ENCODE measurements at places on chromosomes 16 and 17.

DNA sequence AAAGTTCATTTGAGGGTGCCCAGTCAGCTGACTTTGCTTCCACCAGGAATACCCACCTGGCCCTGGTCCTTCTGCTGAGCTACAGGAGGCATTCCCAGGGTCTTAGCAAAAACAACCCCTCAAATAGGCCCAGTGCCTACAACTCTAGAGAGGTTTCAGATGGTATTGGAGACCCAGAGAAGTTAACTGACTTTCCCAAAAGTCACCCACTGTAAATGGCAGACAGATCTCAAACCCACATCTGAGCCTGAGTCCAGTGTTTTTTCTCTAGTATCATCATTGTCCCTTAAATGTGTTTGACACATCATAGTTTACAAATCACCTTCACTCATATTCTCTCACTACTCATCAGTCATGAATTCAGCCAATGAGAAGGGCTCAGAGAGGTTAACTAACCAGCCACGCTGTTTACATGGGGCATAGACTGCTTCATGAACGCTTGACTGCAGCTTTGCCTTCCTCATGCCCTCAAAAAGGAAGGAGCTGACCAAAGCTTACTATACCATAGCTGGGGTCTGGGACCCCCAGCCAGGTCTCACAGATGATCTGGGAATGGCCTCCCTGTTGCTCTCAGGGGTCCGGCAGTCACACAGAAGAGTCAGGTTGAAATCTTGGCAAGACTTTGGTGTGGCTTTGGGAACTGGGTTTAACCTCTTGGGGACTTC, 3.7 kb downstream of the PHOSPHO1 start:
- no peak for DNase-seq

- no peak for DNase-seq
Observed at GRCh38 chr17:62891659-62892058, 74.4 kb upstream of the TANC2 start.

GRCh38 chr16:72084445-72084844, 9.0 kb downstream of the TXNL4B start:
- DNase-seq = no peak

GRCh38 chr17:52024300-52024870, 134.1 kb downstream of the CA10 start:
- no peak for DNase-seq

- no peak for DNase-seq
Observed at GRCh38 chr16:88282564-88283395, 100.0 kb upstream of the ZNF469 start.

- DNase-seq = no peak
Observed at GRCh38 chr16:54526916-54527315, 240.3 kb upstream of the IRX3 start.

- DNase-seq = no peak
Observed at GRCh38 chr16:66250686-66251431, 115.6 kb upstream of the CDH5 start.

- DNase-seq = no peak
Observed at GRCh38 chr17:42436391-42436790, 13.3 kb upstream of the CAVIN1 start.

DNA sequence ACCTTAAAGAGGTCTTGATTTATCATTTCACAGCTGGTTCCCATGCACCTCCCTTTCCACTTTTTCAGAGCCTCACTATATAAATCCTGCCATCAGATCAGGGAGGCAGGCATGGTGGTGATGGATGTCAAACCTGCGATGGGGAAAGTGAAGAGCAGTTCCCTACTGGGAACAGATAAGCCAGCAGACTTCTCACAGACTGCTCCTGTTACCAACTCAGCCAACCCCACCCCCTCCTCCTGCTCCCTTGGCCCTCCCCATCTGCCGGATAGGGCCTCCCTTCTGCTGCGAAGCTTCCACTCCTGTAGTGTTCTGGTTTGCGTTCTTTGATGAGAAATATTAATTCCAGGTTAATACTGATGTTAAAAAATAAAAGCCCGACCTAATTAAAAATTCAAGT, 232.1 kb downstream of the STX8 start:
- no peak for DNase-seq

DNA sequence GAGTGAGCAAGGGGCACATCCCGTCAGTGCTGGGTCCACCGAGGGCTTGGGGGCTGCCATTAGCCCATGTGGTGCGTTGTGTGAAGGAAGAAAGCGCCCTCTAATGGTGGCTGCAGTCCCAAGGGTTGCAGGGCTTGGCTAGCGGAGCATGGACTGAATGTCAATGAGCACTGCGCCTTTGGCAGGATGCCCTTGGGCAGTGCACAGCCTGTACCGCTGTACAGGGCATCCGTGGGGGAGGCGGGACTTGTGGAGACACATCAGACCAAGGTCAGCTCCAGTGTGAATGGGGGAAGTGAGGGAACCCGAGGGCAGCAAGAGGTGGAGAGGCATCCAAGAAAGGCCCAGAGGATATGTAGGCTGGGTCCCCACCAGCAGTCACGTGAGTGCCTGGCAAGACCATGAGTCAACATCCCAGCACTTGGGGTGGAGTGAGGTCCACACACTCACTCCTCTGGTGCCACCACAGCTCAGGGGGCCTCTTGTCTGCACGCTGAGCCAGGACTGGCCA, 75.5 kb upstream of the MED9 start:
- no peak for DNase-seq

DNA sequence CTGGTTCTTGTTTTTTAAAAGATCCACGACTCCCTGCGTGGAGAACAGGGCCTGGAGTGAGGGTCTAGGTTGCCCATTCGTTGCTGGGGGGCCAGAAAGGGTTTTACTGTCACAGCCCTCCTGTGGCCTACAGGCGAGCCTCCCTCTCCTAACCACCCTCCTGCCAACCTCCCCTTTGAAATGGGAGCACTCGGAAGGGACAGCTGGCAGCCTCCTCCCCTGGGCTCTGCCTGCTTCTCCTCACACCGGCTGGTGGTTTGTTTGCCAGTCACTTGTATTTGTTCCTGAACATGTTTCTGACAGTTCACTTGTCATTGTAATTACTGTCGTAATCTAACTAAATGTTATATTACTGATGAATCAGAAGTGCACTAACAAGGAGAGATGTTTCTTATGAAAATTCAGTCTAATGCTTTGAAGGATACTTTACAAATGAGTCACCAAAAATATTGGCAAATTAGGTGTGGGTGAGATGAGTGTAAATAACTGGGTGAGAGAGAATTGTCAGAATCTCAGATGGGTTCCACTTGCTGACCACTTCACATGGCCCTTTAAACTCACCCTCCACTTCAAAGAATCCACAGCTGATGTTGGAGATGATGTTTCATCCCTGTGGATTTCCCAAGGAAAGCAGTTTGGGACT, 2.7 kb upstream of the SPPL2C start:
- no peak for DNase-seq

- peak; percentile 47 for DNase-seq
Observed at GRCh38 chr17:17681744-17682292, 560 bp downstream of the RAI1 start.

GRCh38 chr16:11349599-11350276, 4.5 kb downstream of the RMI2 start:
- no peak for DNase-seq

GRCh38 chr17:20920815-20921199, 122.0 kb downstream of the USP22 start:
- no peak for DNase-seq

DNA sequence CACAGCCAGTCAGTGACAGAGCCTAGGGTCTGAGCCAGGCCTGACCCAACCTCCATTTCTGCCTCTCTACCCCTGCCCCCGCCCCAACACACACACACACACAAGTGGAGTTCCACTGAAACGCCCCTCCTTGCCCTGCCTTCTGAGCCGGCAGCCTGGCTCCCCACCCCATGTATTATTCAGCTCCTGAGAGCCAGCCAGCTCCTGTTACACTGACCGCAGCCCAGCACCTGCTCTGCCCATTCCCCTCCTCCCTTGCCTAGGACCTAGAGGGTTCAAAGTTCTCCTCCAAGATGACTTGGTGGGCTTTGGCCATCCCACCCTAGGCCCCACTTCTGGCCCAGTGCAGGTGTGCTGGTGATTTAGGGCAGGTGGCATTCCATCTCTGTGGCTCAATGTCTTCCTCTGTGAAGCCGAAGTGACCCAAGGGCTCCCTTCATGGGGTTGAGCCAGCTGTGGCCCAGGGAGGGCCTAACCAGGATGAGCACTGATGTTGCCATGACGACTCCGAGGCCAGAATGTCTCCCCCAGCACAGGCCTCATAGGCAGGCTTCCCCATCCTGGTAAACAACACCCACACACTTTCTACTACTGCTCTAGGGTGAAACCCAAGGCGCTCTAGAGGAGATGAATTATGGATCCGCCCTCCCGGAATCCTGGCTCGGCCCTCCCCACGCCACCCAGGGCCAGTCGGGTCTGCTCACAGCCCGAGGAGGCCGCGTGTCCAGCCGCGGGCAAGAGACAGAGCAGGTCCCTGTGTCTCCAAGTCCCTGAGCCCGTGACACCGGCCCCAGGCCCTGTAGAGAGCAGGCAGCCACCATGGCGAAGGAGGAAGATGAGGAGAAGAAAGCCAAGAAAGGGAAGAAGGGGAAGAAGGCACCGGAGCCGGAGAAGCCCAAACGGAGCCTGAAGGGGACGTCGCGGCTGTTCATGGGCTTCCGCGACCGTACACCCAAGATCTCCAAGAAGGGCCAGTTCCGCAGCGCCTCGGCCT, 9.7 kb downstream of the MYO15A start:
- DNase-seq = no peak

DNA sequence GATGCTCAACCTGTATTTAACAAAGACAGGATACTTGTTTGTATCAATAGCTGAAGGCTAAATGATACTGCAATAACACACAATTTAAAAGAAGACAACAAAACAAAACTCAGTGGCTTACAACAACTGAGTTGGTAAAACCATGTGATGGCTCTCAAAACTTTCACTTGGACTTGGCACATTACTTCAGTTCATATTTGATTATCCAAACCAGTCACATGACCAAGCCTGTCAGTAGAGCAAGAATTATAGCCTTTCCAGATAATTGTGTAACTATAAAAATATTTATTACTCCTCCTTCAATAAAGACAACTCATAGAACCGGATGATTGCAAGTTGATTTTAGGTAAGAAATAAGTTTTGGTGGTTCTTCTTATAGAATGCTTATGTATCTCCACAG, 56.8 kb downstream of the NQO1 start:
- no peak for DNase-seq

DNA sequence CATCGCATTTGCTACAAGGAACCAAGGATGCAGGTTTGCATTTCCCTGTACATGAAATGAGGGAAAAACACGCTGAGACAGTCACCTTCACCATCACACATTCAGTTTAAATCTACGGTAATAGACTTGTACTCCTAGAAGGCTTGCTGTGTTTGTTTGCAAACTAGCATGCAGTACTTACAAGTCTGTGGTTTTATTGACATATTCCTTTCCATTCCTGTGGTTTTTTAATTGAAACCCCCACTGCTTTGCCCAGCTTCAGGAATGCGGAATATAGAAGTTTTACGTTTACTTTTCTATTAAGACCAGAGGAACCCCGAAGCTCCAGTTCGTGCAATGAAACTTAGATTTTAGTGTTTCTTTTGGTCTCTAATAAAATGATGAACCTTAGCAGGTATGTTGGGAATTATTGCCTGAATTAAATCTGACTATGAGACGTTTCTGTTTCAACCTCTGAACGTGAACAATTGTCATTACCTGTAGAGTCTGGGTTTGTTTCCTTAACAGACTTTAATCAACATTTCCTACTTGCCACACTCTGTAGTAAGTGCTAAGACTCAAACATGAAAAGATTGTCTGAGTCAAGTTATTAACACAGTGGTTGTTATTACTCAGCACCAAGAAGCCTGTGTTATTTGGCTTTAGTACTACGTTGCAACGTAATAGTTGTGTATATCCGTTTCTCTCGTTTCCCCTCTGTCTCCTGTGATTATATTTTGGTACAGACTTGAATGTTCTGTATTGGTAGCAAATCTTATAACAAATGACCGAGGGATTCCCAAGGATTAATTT, 793.3 kb upstream of the GOT2 start:
- no peak for DNase-seq

DNA sequence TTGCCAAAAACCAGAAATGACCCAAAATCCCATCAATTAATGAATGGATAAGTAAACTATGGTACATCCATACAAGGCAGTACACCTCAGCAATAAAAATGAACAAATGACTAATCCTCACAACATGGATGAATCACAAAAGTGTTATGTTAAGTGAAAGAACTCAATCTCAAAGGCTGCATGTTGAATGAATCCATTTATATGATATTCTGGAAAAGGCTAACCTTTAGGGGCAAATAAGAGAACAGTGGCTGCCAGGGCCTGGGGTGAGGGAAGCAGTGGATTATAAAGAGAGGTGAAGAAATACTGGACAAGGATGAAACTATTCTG, 46.1 kb upstream of the MSI2 start:
- DNase-seq = no peak

- DNase-seq = no peak
Observed at GRCh38 chr17:40279402-40279801, 8.3 kb upstream of the CDC6 start.

- peak; percentile 21 for DNase-seq
Observed at GRCh38 chr16:12147681-12148080, 171.1 kb downstream of the SNX29 start.

GRCh38 chr17:13027246-13027645, 9.4 kb upstream of the ELAC2 start:
- no peak for DNase-seq

GRCh38 chr17:77765292-77765691, 193.2 kb upstream of the TNRC6C start:
- DNase-seq = no peak
